SHP77 treated with DMSO at 0.1 percent for 48 hours (cell line): ENCODE measurements at places on chromosomes 2 and 18.

GRCh38 chr2:113979191-113980128 is 89.6 kb downstream of the ACTR3 start:
- DNase-seq = no peak

DNA sequence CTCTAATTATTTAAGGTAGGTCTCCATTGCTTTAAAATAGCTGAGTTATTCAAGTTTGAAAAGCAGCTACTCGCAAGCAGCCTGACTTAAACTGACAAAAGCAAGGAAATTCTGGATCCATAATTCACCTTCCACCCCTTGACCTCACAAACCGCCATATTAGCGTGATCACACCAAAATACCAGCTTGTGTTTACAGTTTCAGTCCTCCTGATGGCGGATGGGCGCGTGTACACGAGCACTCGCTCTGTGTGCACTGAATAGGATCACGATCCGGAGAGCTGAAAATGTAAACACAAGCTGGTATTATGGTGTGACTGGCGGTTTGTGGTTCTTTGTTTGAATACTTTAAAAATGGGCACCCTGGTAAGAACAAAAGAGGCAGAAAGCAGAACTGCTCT is 42.4 kb upstream of the PSMD14 start:
- no peak for DNase-seq

DNA sequence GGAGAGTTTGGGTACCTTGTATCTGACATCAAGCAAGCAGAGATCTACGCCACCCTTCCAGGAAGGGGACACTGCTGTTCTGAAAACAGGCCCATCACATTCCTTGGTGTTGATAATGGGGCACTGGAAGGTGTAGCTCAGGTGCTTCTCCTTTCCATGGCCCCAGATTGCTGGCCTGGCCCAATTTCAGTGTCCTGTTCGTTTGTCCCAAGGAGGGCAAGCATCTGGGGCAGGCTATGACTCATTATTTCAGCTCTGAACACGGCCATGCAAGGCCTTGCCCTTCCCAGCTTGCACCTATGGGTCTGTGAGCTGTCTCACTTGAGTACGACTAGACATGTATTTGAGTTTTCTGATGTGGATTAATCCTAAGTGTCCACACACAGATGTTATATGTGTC is 101.5 kb downstream of the FHOD3 start:
- DNase-seq = no peak

- no peak for DNase-seq
Measured at GRCh38 chr2:65279756-65280155, 52.1 kb downstream of the ACTR2 start.

GRCh38 chr2:20197192-20197591 is 27.7 kb downstream of the SDC1 start:
- no peak for DNase-seq

- no peak for DNase-seq
Measured at GRCh38 chr2:160063271-160063670, 856 bp upstream of the PLA2R1 start.

- DNase-seq = no peak
Measured at GRCh38 chr2:195656161-195656858, 716 bp upstream of the SLC39A10 start.
